ENCODE measurements at places on chromosomes 6 and 20. TPM values are rescaled to one million over a fixed set of nuclear protein-coding genes. Genes with fewer than 3 reads are reported as not detected.

DNA sequence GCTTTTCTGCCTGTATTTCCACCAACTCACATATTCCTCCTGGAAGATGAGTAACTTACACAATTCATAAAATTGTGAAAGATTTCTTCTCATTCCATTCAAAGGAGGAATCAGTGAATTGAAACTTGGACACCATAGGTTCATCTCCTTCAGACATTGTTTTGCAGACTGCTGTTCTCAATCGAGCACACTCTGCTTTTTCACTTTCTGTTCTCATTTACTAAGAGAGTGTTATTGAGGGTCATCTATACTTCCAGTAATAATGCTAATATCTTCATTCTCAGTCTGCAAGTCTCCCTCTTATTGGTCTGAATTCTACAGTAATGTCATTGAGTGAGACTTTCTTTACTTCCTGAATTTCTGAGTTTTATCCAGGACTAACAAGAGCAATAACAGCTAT, 67.5 kb upstream of the FUT9 start:
- DNase-seq, result no peak

DNA sequence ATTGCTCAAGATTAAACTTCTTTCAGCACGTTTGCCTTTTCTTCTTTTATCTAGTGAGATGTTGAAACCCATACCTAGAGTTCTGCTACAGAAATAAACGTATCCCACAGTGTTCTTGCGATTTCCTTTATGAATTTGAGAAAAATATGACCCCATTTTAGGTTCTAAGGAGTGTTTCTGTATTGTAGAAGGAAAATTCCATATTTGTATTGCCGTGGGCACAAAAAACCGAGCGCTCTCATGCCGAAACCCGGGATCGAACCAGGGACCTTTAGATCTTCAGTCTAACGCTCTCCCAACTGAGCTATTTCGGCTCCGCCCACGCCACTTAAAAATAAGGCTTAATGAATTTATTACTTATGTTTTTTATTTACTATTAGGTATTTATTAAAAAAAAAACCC, 23.7 kb downstream of the ZNF311 start:
- no peak for DNase-seq

C20orf141 gene
- total RNA-seq, result not detected

PROKR2 gene
- not detected for total RNA-seq

- no peak for DNase-seq
These were observed 70.9 kb downstream of the SYNE1 start for GRCh38 chr6:152566103-152566875.

CALHM6 gene
- total RNA-seq, result 1.2 TPM

Data from esophagus muscularis mucosa (tissue), 4 donors.